NCI-H2107 (cell line): ENCODE measurements at places on chromosomes 5 and 9.
A peak's percentile ranks its signal among the peaks of the same experiment; 100 is the strongest.

DNA sequence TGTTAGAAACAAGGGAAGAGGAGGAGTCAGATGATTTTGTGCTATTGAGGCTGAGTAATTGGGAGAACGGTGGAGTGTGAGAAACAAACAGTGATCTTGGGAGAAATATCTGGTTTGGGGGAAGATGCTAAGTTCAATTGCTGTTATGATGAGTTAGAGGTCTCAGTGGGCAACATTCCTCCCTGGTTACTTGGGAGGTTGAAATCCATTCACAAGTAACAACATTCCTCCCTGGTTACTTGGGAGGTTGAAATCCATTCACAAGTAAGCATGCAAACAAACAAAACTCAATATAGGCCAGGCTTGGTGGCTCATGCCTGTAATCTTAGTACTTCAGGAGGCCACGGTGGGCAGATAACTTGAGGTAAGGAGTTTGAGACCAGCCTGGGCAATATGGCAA is 38.7 kb downstream of the AGXT2 start:
- DNase-seq, result no peak

DNA sequence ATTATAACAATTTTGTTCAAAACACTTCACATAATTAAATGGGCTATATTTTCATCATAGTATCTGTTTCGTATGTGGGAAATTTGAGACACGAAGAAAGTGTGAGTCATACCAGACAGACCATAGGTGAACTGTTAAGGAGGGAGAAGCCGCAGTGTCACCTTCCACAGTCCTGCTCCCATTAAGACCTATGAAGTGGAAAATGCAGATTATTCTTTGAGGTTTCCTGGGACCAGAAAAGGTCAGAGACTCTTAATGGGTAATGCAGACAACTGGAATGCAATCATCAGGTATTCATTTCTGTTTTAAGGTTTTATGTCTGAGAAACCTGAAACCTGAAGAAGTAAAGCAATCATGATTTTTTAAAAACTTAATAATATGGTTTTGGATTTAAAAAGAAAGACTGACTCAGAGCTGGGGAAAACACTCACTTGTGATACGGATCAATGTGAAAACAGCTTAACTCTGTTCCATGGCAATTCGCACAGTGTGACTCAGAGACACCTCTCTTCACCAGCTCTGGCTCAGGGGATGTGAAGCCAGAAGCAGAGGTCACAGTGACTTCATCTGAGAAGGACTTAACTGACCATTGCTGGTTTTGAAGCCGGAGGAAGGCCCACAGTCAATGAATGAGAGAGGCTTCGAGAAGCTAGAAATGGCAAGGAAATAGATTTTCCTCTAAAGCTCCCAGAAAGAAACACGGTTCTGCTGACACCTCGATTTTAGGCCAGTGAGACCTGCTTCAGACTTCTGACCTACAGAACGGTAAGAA is 17.2 kb upstream of the GCNT1 start:
- no peak for DNase-seq

DNA sequence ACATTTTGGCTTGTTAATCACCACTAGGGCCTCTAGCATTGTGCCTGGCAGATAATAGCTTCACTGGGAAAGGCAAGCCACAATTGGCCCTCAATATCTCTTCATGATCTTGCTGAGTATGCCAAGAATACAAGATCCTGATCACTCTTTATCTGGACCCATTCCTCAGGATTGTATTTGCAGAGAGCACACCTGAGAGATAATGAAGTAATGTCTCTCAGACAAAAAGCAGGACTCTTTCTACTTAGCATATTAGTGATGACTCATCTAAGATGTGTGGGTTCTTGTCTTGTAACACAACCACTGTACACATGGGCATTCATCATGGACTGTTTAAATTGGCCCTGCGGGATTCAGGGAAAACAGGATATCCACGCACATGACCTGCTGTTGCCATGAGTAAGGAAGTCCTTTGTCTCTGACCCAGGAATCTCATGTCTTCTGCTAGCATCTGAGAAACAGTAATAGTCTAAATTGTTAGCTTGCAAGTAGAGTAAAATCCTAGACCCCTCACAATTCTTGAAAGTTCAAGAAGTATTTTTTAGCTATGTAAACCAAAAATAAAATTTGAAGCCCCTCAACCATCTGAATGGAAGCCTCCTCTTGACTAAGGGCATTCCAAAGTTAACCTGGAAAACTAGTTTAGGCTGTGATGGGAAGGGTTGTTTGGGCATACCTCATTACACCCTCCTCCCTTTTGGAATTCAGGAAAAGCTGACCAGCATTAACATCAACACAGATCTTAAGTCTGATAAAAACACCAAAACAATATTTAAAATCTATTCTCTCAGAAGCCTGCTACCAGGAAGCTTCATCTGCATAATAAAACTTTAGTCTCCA is 28.0 kb upstream of the NFIL3 start:
- no peak for DNase-seq

DNA sequence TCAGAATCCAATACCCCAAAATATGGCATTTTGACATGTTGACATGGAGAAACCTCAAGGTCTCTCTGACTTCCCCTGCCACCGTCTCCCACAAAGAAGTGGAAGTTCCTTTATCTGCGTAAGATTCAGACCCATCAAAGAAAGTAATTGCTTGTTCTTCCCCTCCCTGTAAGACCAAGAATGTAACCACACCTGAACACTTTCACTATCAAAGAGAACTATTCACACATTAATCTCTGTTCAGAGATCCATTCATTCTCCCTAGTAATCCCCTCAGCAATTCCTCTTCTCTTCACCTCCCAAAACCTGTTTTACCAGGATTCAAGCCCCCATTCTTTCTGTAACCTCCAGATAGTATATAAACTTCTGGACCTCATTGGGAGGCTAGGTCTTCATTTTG is 4.1 kb upstream of the SLC1A1 start:
- DNase-seq, result no peak

- DNase-seq, result no peak
These were observed 86.6 kb downstream of the SLC38A9 start for GRCh38 chr5:55625589-55625909.

GRCh38 chr5:90909940-90910339 is 351.3 kb downstream of the ADGRV1 start:
- DNase-seq, result no peak

DNA sequence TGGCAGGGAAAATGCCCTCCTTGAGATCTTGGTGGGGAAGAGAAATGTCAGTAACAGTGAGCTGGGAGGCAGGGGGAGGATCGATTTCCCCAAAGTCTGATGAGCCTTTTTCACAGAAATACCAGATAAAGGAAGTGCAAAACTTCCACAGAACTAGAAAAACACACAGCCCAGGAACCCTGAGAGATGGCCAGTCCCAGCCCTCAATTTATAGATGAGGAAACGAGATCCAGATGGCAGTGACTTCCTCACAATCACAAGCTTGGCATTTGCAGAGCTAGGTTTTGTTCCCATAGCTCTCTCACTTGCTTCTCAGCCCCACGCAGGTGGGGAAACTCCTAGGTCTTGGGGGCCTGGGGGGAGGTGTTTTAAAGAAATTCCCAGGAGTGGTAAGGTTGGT is 3.8 kb upstream of the GGTA1 start:
- DNase-seq, result no peak

GRCh38 chr5:73865315-73865714 is 239.3 kb downstream of the ARHGEF28 start:
- no peak for DNase-seq

DNA sequence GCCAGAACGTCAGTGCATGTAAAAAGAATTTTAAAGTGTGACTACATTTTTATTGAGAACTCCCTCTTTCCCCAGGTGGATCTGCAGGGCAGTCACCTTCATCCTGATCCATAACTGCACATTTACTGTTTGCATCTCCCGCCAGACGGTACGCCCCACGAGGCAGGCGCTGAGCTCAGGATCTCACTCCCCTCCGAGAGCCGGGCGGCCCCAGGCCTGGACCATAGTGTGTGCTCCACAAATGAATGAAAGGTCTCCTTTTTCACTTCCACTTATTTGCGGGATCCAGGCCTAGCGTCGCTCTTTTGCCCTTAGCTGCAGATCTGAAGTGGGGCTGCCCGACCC is 378 bp downstream of the DROSHA start:
- DNase-seq, result no peak

DNA sequence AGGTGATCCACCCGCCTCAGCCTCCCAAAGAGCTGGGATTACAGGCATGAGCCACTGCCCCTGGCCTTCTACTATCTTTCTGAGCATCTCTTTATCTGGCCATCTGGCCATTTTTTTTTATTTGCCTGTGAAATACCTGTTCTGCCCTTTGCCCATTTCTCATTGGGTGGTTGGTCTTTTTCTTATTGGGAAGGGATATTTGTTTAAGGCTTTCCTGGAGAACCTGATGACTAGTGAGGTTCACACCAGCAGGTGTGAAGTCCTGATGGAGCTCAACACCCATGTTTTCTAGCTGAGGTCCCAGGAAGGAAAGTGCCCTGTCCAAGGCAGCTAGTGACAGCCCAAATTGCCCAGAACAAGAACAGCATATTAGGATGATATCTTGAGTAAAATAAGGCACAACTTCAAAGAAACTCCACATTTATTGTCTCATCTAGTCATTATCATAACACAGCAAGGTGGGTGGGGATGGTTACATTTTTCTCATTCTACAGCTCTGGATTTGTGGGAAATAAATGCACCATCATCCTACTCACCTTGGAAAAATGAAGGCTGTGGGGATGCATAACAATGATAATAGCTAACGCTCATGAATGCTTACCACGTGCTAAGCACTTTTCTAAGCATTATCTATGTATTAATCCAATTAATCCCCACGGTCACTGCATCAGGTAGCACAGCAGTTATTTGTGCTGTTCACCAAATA is 20.3 kb downstream of the SLC36A3 start:
- no peak for DNase-seq

DNA sequence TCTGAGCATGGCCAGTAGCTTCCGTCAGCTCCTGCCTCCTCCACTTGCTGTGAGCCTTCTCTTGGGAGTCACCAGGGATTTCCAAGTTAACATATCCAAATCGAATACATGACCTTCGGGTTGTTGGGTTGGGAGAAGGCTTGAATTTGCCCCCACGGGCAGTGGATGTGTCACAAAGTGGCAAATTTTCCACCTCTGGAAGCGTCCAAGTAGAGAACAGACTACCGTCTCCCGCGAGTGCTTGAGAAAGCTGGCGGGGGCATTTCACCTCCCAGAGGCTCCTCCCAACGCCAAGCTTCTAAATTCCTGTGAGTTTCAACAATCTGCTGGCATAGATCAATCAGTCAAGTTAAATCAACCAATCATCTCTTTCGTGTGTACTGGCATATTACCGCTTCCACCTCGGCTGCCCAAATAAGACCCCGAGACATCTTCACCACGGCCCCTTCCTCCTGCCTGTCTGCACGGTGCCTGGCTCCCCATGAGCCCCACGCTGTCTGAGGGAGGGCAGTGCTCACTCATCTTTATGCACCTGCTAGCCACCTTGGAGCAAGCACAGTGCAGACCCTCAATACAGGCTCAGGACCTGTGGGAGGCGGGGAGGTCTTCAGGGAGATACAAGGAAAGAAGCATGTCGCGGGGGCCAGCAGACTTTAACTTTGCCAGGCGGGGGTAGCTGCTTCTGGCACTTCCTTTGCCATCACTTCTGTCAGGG is 79.1 kb downstream of the MRPL36 start:
- no peak for DNase-seq

DNA sequence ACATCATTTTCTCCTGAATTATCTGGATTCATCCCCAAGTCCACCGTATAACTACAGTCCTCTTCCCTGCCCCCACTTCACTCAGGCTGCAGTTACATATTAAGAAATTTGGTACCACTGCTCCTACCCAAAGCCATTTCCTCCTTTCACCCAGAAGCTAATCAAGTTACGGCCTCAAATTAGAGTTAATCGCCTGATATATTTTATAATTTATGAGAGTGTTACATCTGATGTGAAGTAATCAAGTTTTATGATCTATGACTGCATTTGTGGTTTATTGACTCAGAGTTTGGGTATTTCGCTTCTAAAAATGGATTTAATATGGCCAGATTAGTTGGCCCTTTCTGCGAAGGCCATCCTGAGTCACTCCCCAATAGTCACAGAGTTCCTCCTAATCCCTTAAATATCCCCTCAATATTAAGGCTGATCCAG is 223.6 kb upstream of the KIF2A start:
- DNase-seq, result no peak

- DNase-seq, result no peak
These were observed 29.6 kb downstream of the BICD2 start for GRCh38 chr9:92734931-92735635.

DNA sequence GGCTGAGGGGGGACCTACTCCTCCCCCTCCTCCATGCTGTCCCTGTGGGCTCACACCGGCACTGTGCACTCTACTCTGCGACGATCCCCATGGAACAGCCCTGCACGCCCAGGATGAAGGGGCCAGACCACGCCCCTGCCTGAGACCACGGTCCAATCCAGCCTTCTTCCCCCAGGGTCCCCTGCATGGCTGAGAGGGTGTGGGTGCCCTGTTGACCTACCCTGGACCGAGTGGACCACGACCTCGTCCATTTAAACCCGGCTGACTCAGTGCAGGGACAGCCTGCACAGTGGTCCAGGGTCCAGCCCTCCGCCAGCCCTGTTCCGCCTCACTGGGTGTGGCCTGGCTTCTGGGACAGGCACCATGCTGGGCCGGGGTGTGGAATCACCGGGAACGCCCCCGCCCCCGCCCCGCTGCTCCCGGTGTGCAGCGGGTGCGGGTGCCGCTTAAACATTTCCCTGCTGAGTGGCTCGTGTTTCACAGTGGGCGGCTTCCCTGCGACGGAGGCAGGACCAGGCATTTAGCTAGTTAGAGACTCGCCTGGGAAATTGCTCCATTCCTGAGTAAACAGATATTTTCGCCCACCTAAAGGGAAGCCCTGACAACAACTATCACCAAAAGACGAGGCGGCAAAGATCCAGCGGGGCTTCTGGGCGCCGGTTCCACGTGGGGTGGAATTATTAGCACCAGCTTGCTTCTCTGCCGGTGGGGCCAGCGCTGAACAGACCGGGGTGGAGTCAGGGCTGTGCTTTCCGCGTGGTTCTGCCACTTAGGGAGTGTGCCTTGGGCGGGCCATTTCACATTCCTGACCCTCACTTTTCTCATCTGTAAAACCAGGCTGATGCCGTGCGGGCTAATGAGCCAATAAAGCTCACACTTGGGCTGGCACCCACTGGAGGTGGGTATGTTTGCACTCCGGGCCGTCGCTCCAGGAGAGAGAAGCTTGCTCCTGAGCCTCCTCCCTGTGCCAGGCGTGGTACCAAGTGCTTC is 22.6 kb downstream of the DBH start:
- DNase-seq, result peak; percentile 67

- DNase-seq, result no peak
These were observed 112.0 kb downstream of the ADAMTS19 start for GRCh38 chr5:129572060-129572459.

GRCh38 chr5:39720136-39720535 is 295.4 kb upstream of the DAB2 start:
- DNase-seq, result no peak

DNA sequence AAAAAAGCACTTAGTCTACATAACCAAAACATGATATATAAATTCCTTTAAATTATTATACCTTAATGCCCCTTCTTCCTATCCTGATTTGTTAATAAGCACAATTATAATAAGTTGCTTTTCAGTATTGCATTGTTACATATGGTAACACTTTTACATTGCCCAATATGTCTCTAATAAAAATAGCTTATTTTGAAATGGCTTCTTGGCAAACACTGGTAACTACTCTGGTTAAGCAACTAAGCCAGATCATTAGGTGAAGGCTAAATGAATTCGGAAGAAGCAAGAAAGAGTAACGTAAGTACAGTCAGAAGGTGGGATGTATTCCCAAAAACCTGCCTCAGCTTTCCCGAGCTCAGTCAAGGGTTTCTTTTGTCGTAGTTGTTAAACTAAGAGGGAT is 85.3 kb downstream of the TTC39B start:
- no peak for DNase-seq
